ENCODE measurements at places on chromosomes 16 and 17.

DNA sequence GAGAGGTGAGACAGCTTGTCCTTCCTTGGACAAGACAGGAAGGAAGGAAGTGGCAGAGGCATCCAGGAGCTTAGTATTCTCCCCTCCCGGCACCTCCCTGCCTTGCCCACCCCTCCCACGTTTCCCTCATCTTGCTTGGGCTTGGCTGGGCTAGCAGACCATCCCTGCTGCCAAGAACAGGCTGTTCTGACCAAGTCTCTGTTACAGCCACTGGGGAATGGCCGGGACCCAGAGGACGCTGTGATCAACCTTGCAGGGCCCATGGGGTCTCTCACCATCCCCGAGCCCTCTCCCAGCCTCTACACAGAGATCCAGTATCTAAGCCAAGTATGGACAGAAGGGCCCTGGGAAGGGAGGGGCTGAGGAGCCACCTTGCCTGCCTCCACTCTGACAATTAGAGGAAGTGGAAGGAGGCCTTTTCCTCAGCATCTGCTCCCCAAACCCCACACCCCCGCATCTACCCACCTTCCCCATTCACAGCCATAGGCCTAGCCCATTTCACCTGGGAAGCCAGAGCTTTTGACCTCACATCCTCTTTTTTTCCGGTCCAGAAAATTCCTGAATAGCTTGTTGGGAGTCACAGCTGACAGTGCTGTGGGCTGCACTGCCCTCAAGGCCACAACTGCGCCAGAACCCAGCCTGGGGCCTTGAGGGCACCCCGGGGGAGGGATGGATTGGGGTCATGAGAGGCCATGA lies 14.1 kb downstream of the CD300LG start:
- no peak for DNase-seq

DNA sequence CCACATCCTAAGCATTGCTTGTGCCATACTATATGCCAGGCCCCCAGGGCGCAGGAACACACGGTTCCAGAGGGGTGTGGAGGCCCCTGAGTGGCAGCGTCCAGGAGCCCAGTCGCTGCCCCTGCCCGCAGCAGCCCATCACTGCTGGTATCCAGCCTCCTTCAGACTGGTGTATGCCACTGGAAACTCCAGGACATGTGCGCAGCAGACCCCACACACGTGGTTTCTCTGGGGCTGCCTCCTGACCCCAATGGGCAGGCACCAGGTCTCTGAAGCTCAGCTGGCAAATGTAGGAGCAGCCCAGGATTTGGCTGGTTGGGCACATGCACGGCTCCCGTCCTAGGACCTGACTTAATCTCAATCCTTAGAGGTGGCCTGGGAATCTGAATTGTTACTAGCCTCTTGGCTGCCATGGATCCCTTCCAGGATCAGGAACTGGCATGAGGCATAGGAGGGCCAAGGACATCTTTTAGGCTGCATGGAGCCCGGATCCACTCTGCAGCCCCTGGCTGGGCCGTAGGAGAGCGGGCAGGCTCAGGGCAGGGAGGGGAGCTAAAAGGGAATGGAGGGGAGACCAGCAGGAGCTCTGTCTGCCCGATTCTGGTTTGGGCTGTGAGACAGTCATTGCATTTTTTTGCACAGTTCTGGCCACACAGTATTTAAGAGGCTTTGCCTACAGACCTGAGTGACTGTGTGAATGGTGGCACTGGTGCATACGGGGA lies 62.3 kb downstream of the RAI1 start:
- DNase-seq = no peak

DNA sequence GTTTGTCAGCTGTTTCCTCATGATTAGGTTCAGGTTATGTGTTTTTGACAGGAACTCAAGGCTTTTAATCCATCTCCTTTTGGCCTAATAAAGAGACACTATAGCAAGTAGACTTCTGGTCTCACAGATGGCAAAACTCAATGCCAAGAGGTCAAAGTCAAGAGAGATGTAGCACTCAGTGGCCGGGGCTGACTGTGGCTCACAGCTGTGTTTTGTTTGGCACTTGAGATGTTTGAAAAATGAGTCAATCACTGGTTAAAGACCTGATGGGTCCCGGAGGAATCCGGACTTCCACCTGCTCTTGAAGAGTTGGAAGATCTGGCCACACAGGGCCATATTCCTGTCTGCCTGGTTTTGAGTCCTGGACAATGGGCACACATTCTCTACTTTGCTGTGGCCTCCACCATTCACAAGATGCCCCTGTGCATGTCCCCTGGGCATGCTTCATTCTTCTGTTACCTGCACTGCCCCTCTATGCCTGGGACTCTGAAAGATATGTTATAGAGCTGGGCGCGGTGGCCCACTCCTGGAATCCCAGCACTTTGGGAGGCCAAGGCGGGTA lies 210.3 kb downstream of the SNX29 start:
- no peak for DNase-seq

- peak; percentile 69 for DNase-seq
Measured at GRCh38 chr16:83343935-83344366, 463.8 kb upstream of the HSBP1 start.

DNA sequence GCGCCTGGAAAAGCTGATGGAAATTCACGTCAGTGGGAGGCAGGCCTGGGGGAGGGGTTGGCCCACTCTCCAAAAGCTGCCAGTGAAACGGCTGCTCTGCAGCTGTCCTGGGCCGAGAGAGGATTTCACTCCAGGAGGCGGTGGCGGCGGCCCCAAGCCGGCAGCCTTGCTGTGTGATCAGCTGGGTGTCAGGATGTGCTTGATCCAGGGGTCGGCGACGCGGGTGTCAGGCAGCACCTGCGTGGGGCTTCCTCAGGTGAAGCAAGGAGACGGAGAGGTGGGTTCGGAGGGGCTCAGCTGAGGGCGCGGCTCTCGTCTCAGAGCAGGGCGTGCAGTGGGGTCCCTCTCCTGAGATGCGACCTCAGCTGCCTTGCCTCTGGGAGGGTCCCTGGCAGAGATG lies 7.0 kb downstream of the CBFA2T3 start:
- DNase-seq = no peak

GRCh38 chr17:63523253-63523855 lies at the start of gene KCNH6:
Gene KCNH6, plus strand, starts transcription at chr17:63523358. Its CDS starts 56 bp downstream, at chr17:63523414.
- no peak for DNase-seq

DNA sequence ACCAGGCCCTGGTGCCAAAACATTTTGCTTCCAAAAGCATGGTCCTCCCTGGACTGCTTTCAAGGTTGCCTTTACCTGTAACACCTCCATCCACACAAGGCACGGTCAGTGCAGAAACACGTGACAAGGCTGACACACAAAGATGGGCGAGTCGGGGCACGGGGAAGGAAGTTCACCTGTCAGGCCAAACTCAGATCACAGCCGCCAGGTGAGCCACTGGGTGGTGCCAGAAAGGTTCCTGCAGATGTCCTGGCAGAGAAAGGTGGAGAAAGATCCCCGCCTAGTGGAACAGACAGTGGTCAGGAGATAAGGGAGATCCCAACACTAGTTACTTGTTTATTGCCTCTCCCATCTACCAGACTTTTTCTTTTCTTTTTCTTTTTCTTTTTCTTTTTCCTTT lies 155.3 kb downstream of the AIPL1 start:
- DNase-seq = no peak

GRCh38 chr17:20281860-20282259 lies 185.5 kb downstream of the LGALS9B start:
- no peak for DNase-seq

DNA sequence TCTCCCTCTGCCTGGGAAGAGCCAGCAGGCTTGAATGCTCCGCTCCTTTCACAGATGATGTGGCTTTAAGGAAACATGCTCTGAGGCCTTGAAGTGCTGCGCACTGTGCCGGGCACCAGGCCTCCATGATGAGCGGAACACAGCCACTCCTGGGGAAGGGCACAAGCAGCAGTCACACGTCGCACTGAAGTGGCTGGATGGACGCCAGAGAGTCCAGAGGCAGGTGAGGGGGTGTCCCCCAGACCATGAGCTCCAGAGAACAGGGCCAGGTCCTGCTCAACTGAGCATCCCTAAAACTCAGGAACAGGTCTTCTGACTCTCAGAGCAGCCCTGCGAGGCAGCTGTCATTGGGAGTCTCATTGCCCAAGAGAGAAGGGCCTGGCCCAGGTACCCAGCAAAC lies 35.6 kb downstream of the PEMT start:
- DNase-seq = no peak

DNA sequence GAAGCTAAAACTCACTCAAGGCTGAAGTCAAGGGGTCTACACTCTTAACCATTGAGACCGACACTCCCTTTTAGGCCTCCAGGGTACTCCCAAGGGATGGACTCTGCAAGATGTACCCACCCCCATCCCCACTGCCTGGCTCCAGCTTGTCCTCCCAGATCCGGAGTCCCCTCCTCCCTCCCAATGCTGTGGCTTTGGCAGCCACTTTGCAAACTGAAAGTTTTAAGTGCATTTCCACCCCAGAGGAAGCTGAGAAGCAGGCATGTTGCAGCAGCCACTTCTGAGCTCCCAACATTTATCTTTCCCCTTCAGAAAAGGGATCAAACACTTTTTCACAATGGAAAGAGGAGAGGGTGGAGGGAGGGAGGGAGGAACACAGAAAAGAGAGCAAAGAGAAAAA lies 115.2 kb downstream of the COPRS start:
- DNase-seq = peak; percentile 74

- DNase-seq = no peak
Measured at GRCh38 chr17:8274816-8275215, 13.7 kb upstream of the RANGRF start.

DNA sequence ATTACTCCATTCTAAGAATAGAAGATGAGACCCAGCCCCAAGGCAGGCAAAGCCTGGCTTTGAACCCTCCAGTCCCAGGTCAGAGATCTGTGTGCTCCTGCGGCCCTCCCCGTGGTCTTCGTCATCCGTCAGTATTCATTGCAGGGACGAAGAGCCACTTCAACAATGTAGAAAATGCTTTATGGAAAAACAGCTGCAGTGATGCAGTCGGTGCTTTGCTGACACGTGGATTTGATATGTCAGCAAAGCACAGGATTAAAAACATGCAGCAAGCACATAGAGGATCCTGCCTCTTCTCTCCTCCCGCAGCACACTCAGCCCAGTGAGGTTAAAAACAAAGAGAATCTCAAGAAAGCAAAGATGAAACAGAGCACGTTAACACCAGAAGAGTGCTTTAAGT lies 117.1 kb upstream of the AXIN2 start:
- DNase-seq = peak; percentile 50

GRCh38 chr17:6528557-6528956 lies 27.8 kb downstream of the PITPNM3 start:
- DNase-seq = no peak

DNA sequence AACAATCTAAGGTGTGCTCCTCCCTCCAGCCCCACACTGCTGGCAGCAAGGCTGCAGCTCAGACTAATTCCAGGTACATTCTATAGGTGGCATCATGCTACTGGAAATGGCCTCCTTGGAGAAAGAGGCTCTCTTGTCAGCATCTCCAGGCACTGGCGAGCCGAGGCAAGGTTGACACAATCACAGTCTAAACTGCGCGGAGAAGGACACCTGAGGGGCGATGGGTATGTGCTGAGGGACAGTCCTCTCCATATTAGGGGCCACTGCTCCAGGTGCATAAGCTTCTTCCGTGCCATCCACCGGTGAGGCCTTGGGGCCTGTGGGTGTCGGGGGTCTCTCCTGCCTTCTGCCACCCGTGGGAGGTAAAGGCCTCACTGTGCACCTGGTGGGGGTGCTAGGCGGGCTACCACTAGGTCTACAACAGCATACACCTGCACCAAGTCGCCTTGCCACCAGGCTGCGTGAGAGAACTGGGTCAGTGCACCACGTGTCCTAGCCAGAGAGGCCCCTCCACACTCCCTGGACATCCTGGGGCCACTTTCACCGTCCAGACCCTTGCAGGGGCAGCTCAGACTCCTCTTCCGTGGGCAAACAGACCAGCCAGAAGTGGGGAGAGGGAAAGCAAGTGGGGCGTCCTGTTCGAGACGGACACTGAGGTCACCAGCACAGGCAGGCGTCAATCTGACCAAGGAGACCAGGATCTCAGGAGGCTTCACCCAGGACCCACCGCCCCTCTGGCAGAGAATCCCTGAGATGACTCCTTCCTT lies 12.1 kb upstream of the CBX8 start:
- DNase-seq = no peak

All from fibroblast of skin of right quadriceps (primary cell).